HT1080 (cell line): ENCODE measurements at places on chromosomes 6 and 20. TPM values are rescaled to one million over a fixed set of nuclear protein-coding genes. Genes with fewer than 3 reads are reported as not detected.

- no peak for DNase-seq
Measured at GRCh38 chr20:50170549-50171220, 17.2 kb upstream of the PEDS1 start.

The UNC5CL gene
- total RNA-seq = 0.16 and 0.37 TPM in 2 replicates

DNA sequence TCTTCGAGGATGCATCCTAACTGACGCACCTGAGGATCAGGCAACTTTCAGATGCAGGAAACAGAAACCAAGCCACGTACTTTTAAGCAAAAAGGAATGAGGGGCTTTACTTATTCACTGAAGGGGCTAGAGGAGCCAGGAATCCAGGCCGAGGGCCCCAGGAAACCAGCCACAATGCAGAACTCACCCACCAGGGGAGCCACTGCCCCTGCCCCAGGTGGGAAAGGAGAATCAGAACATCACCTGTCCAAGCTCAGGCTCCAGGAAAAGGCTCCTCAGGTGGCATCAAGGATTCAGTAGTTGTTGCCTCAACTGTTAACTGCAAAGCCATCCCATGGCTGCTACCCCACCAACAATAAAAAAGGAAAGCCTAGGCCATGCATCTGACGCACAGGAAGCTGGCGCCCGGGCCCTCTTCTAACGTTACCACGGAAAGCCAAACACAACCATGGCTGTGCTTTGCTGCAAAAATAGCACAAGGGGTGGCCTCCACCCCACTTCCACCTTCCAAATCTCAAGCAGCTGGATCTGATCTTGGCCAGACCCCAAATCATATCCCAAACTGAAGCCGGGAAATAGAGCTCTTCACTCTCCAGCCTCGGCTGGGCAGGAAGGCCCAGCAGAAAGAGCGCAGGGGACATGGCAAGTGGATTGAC, 121.0 kb downstream of the PREX1 start:
- no peak for DNase-seq

DNA sequence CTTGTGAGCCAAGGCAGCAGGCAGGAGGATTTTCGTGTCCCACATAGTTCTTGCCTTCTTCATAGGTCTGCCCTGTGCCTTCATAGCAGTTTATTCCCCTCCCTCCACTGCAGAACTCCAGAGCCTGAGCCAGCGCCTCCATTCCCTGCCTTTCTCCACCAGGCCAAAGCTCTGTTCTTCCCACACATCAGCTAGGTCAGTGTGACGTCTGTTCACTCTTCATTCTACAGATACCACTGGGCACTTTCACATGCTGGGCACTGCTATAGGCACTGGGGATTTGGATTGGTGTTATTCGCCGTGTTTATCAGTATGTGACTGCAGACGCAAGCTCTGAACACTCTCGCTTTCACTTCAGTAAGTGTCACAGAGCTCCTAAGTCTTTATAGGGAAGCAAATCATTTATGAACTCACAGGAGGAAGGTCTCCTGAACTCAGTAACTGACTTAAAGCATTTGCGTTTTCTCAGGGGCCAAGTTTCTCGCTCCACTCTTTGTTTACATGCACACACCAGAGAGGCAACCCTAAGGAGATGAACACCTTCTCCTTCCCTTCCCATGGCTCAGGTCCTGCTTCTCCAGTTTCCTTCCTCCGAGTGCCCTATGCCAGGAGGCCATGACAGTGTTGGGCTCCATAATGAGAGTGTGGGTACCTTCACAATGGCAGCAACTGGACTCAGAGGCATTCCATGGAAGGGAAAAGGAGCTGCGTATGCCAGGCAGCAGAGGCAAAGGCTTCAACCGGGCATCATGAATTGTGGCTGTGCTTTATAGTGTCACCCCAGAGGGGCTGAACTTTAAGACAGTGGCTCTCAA, 6.3 kb upstream of the APMAP start:
- DNase-seq = no peak

DNA sequence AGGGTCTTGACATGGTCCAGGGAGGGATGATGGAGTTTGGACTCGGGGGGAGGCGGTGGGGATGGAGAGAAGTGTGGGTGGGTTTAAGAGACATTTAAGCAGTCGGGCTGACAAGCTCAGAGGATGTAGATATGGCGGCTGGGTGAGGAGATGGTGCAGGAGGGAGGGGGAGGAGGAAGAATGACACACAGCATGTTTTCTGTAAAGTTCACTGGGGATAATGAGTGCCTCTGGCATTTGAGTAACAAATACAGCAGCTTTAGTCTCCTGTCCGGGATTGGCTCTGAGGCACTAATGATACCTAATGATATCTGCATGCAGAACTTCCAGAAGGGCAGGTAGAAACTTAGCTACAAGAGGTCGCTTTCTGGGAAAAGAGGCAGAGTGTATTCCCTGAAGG, 107.8 kb downstream of the DHX35 start:
- DNase-seq = no peak

- DNase-seq = no peak
Measured at GRCh38 chr6:71913444-71914234, 27.3 kb downstream of the RIMS1 start.

DNA sequence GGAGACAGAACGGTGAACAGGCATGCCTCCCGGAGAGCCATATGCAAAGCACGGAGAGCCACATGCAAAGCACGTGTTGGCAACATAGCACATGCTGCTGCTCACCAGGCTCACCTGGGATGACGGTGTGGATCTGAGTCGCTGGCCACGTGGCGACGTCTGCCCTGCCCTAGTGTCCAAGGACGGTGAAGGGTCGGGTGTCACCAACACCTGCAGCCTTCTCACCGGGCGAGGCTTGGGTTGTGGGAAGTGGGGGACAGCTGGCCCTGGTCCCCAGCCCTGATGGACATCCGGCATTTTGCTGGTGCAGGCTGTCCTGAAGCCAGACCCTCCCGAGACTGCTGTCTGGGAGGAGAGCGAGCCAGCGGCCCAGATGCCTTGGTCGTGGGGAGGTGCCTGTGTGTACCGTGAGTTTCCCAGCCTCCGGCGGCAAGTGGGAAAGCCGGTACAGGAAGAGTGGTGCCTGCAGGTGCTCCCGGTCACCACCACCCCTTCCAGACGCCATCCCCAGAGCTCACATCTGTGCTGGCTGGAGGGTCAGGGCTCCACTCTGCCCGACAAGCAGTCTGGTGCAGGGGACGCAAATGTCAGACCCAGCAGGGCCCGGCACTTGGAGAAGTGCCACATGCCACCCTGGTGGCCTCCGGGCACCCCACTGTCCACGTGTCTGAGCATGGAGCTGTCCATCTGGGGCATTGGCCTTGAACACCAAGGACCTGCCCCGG, 5.9 kb upstream of the ADRM1 start:
- DNase-seq = no peak

DNA sequence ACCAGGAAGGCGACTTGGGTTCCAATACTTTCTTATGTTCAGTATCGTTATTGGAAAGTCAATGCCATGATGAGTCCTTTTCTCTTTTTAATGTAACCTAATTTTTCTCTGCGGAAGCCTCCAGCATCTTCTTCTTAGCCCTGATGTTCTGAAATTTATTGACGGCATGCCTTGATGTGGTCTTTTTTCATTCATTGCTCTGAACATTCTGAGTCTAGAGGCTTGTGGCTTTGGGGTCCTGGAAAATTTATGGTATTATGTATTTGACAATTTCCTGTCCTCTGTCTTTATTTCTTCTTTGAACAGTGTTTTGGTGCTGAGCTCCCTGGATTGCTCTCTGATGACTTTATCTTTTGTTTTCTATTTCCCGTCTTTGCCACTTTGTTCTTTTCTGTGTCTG, 28.7 kb upstream of the MAS1 start:
- DNase-seq = no peak

DNA sequence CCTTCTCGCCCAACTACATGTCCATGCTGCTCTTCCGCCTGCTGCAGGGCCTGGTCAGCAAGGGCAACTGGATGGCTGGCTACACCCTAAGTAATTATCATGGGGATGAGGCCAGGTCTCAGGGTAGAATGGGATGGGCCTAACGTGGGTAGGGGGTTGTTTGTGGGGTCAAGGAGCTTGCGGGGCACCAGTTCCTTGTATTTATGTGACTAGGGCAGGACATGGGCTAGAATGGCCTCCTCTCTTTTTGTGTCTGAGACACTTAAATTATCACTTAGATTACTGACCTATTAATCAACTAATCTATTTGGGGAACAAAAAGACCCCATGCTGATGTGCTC, 10.7 kb downstream of the SLC22A1 start:
- no peak for DNase-seq

DNA sequence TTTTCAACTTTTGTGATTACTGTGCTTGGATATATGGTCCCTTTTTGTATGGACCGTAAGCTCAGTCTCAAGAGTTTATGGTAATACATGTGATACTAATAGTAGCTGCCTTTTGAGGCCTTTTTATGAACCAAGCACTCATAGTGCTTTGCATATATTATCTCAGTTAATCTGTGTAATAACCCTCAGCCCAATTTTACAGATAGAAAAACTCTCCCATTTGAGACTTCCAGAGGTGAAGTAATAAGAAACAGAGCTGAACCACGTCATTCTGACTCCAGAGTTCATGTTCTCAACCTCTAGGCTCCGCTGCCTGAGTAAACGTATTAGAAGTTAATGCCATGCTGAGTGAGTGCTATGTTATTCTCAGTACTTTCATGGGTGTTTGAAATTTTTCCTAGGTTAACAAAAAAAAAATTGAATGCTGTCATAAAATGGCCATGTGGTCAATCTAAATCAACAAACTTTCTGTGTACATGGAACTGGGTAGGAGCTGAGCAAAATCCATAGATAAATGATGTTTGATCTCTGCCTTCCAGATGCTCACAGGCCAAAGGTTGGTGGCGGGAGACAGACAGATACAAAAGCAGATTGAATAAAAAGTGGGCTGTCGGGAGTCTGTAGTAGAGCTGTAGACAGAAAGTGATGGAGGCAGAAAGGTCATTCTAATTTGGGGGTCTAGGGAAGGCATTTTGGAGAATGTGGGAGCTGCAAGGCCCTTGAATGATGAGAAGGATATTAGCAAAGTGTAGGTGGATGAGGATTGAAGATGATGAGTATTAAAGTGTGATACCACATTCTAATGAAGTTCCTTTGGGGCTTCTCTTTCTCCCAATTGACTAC, 22.6 kb upstream of the ELOVL2 start:
- DNase-seq = no peak

DNA sequence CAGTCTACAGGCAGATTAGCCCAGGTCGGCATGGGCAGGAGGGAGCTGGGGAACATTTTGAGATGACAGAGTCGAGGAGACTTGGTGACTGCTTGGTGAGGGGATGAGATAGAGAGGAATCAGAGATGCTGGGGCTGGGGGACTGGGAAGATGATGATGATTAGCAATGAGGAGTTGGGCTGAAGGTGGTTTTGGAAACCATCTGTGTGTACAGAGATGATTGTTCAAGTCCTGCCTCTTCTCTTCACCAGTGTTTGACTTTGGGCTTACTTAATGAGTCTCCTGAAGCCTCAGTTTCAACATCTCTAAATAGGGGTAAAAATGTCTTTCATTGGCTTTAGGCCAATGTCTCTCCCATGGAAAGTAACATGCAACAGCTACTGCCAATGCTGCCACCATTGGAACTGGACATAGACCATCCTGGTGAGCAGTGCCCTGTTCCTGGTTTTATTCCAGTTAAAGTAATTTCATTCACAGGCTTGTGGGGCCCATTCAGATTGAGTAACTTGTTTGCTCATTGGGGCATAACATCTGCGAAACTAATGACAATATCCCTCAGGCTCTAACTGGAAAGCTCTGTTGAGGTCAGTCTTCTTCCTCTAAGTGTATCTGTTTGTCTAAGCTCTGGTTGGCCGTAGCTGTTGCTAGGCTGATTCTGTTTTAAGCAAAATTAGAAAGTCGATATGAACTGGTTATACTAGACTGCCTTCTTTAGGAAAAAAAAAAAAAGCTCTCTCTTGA, 99.1 kb downstream of the ARMC2 start:
- no peak for DNase-seq
